ENCODE measurements at places on chromosomes 2 and 18. TPM values are rescaled to one million over a fixed set of nuclear protein-coding genes. Genes with fewer than 3 reads are reported as not detected.

NEU4 gene
- polyA plus RNA-seq: 7.0 TPM

ABCB11 gene
- polyA plus RNA-seq: not detected

GPR35 gene
- polyA plus RNA-seq: 1.7 TPM

LOXL3 gene
- 8.7 TPM for polyA plus RNA-seq

RAD51AP2 gene
- polyA plus RNA-seq: 0.11 TPM

REEP1 gene
- polyA plus RNA-seq: 76.7 TPM

IGFBP2 gene
- polyA plus RNA-seq: 149 TPM

C2orf66 gene
- 0.14 TPM for polyA plus RNA-seq

LRP2 gene
- 0.01 TPM for polyA plus RNA-seq

SEPTIN10 gene
- polyA plus RNA-seq: 75.9 TPM

LRATD1 gene
- 10.0 TPM for polyA plus RNA-seq

VIT gene
- 4.5 TPM for polyA plus RNA-seq

- no peak for DNase-seq
Measured at GRCh38 chr18:76482971-76483691, 11.9 kb downstream of the ZNF516 start.

GRCh38 chr2:3585261-3586109 is 9.4 kb upstream of the COLEC11 start:
- peak; percentile 45 for DNase-seq

DNA sequence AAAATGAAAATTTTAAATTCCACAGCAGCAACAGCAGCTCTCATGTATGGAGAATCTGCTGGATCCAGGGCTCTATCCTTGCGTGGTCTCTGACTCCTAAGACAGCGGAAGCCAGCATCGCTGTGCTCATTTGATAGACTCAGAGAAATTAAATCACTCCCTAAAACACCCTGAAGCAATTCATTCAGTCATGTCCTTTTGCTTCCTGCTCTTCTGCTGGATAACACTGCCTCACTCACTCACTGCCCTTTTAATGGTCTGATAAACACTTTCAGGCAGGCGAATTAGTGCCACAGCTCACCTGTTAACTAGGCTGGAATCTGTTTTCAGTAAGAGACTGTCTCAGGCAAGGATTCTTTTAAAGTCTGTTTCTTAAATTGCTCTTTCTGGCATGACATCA is 10.0 kb downstream of the WIPF1 start:
- no peak for DNase-seq

DNA sequence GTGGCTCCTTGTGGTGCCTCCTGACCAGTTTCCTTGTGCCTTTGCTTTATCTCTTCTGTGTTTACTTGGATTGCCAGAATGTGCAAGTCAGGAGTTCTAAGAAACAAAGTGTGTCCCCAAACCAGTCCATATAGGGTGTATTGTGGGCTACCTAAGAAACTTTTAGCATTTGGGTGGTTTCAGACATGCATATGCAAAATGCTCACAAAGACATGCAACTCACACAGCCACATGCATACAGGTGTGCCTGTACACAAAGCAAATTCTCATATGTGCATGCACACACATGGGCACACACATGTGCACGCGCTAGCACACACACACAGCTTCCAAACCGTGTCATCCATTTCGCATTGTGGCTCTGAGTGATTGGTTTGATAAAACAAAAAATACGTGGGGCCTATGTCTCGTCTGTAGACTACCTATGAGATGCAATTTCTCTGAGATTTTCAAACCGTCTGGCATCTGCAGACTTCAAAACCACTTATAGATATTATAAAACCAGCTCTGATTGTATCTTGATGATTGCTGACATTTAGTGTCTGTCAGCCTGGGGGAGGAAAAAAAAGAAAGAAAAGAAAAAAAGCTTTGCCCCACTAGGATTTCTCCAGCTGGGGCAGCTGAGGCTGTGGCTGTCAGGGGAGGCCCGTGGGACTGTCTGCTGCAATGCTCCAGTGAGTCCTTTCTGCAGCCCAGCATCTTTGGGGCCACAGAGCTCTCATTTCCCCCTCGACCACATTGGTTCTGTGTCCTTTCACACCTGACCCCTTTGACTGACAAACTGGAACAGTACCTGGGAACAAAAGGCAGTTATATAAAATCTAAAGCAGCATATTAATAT is 556.1 kb downstream of the CMPK2 start:
- DNase-seq: no peak

DNA sequence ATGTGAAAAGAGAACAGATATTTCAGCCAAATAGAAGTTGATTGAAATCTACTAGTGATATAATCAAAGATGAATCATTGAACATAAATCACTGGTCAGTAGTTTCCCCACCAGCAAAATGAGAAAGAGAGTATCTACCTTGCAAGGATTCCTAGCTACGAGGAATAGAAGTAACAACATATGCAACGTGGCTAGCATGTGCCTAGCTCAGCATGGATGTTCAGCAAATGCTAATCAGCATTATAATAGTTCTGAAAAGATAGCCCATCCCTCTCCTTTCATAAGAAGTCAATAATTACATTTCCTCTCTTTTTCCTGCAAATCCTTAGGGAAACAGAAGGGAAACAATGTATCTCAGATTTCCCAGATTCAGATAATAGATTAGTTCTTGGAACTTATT is 417.2 kb downstream of the SATB2 start:
- no peak for DNase-seq

DNA sequence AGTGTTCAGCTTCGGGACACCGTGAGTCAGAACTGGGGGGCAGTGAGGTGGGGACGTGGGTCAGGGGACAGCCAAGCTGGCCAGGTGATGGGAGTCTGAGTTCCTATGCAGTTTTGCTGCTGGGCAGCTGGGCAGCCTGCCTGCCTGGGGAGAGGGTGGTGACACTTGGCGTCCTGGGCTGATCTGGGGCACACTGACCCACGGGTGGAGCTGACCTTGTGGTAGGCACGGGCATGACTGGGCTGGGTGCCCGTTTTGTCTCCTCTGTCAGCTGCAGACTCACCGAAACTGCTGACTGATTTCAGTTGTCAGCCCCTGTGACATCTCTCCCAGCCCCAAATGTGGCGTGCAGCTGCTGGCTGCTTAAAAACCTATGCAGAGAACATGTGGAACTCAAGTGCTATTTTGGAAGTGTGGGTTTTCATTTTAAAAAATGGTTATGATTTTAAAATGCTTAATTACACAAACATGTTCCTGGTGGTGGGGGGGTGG is 32.6 kb upstream of the E2F6 start:
- no peak for DNase-seq

DNA sequence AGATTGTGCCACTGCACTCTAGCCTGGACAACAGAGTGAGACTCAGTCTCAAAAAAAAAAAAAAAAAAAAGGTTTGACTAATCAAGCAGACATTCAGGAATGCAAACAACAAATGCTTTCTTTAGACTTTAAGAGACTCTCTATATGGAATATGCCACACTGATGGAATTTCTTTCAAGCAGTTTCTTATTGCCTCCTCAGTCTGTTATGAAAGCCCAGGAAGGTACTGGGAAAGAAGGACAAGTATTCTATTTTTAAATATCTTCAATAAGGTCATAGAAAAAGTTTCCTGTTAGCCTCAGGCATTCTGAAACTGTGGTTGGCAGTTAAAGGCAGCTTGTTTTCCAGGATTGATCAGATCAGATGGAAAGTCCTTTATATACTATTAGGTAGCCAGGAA is 241.6 kb downstream of the PIK3C3 start:
- DNase-seq: no peak

DNA sequence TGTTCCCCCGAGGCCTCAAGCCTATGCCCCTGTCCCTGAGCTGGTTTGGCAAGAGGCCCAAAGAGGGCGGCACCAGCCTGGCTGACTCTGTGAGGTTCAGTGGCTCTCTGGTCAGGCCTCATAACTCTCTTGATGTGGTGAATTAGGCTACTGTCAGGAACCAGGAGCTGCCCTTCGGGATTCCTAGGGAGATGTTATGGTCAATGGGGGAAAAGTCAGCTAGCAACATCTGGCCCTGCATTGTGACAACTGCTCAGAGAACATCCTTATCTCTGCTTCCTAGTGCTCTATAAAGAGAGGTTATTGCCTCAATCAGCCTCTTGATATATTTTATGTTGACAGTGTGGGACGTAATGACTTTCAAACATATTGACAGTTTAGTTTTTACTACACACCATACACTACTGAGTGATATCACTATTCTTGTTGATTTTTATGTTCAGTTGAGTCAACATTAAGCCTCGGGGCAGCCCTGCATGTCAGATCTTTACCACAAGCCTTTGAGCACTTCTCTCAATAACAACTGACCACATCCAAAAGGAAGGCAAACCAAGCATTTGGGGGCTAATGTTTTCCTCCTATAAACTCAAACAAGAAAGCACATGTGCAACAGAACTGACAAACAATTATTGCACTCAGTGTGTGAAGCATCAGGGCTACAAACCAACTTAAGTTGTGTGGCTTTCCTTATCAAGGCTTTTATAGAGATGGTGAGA is 448.3 kb upstream of the SLC14A2 start:
- no peak for DNase-seq

GRCh38 chr2:58120626-58121229 is 74.1 kb downstream of the VRK2 start:
- DNase-seq: no peak

DNA sequence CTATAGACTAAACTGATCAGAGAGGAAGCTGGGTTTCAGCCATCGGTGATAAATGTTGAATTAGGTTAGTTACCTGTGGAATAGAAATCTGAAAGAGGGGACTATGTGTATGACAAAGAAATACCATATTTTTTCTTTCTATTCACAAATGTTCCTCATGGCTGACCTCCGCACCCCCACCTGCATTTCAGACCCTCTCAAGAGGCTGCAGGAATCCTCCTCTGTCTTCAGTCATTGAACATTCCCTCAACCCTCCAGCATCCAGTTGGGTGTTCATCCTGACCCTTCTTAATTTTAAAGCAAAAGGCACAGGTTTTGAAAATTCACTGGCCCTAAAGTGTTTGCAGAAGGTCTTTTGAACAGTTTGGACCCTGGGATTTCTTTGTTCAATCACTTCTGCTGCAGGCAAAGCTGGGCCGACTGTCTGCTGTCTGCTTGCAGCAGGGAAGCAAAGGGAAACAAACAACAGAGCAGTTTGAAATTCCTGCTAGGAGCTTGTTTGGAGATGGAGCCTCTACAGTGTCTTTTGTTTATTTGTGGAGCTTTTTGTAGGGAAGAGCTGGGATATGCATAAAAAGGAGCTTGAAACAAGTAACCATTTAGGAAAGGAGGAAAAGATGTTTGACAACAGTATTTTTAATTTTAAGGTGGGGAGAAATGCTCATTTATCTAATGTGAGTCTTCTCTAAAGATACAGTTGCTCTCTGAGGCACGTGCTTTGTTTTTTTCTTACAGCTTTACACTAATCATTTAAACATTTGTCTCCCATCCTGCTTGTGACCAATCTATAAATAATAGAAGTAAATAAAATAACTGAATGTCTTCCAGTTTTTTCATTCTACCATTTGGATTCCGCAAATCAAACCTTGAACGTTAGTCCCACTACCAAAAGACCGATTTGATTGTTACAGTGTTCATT is 213.3 kb upstream of the MMADHC start:
- DNase-seq: no peak

- DNase-seq: no peak
Measured at GRCh38 chr2:82412021-82412420, 2047.1 kb downstream of the SUCLG1 start.

- no peak for DNase-seq
Measured at GRCh38 chr2:192298664-192299063, 103.9 kb upstream of the TMEFF2 start.

GRCh38 chr2:7567646-7568045 is 650.4 kb downstream of the RNF144A start:
- no peak for DNase-seq

- no peak for DNase-seq
Measured at GRCh38 chr2:219442256-219443015, 7.8 kb downstream of the SPEG start.

DNA sequence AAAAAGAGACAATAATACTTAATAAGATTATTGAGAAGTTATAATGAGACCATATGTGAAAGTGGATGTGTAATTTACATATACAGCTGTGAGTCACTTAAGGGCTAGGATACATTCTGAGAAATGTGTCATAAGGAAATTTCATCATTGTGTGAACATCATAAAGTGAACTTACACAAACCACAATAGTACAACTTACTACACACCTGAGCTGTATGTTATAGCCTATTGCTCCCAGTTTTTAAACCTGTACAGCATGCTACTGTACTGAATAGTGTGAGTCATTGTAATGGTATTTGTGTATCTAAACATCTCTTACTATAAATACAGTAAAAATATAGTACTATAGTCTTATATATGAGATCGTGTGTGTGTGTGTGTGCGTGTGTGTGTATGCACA is 1420.3 kb upstream of the PIK3C3 start:
- DNase-seq: no peak

DNA sequence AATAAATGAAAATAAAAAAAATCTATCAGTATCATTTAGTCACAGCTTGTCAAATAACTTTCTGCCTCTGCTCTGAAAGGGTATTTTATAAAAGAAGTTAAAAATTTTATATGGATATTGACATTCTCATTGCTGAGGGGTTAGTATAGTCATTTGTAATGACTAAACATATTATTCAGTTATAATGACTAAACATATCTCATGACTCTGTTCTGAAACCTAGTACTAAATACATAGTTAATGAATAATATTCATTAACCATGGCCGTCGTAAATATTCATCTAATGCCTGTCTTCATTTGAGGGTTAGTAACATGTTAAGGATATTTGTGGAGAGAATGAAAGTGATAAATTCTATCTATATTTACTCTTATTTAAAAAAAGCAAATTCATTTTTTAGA is 69.1 kb upstream of the MAP4K3 start:
- no peak for DNase-seq

- no peak for DNase-seq
Measured at GRCh38 chr2:75549401-75550253, 11.1 kb downstream of the EVA1A start.

GRCh38 chr2:190277234-190278112 is 42.2 kb downstream of the HIBCH start:
- peak; percentile 13 for DNase-seq

DNA sequence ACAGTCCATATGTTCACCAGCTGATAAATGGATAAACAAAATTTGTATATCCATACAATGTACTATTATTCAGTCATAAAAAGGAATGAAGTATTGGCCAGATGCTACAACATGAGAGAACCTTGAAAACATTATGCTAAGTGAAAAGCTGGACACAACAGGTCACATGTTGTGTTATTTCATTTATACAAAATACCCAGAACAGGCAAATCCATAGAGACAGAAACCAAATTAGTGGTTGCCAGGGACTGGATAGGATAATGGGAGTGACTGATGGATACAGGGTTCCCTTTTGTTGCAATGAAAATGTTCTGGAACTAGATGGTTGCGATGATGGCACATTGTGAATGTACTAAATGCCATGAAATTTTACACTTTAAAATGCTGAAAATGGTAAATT is 10.2 kb upstream of the PCARE start:
- no peak for DNase-seq

All from forelimb muscle (tissue), 1 donor.